ENCODE measurements at places on chromosomes 12 and 14.

DNA sequence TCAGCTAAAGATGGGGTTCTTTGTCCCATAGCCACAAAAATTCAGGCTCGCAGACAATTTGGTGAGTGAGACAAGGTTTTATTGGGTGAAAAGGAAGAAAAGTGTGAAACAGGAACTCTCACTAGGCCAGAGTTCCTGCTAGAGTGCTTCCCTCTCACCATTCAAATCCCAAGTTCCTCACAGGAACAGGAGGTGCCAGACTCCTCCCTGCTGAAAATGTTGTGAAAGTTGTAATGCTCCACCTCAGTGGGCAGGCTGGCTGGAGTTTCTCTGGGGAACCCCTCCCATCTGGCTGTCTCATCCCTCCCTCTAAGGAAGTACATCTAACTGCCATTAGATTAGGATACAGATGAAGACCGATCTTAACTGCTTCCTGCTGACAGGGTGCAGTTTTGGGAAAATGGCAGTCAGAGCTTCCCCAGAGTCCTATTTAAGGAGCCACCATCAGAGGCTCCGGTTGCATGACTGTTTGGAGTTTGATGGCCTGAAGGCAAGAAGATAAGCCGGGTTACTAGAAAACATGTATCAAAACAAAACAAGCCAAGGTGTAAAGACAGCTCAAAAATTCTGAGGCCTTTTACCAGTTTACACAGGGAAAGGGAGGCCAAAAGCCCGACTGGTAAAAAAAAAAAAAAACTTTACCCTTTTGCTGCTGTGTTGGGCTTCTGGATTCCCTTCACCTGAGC is 127.6 kb downstream of the FSCB start:
- DNase-seq: no peak

DNA sequence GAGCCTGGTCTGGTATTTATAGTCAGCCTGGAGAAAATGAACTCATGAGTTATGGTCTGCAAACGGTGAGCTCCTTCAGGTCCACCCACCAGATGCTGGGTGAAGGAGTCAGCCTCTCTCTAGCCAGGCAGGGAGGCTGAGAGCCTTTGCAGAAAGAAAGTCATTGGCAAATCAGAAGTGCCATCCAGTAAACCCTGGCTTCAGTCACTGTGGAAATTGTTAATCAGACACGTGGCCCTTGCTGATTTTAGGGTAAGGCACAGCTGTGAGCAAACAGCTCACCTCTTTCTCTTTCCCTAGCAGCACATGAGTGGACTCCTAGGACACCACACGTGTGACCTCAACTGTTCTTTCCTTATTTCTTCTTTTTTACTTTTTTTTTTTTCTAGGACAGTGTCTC is 44.9 kb downstream of the CHST11 start:
- no peak for DNase-seq

DNA sequence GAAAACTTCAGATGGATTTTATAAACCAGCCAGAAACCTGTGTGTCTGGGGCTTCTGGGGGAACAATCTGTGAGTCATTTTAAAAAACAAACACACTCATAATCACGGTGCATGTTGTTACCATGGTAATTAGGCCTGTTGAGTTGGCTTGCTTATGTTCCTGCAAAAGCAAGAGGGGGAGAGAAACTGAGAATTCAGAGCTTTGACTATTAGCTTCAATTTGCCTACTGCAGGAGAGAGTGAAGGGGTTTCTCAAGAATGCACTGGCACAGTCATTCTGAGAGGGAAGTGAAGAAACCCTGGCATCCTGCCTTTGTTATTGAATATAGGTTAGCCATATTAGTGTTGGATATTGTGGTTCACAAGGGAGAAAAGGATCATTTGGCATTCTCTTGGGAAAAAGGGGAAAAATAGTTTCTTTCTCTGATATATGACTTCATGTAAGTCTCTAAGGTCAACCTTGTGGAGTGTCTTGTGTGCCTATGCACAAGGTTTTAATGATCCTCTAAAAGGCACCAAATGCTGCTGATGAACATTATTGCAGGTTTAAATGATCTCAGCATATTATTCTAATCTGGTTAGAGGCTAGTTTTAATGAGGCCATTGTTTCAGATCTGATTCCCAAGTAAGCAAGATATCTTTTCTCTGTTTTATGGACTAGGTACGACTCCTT is 12.9 kb downstream of the GNG2 start:
- DNase-seq: no peak

GRCh38 chr14:106691601-106692291 is 1165.4 kb downstream of the TMEM121 start:
- peak; percentile 1 for DNase-seq

GRCh38 chr14:106207316-106207715 is 680.9 kb downstream of the TMEM121 start:
- no peak for DNase-seq

DNA sequence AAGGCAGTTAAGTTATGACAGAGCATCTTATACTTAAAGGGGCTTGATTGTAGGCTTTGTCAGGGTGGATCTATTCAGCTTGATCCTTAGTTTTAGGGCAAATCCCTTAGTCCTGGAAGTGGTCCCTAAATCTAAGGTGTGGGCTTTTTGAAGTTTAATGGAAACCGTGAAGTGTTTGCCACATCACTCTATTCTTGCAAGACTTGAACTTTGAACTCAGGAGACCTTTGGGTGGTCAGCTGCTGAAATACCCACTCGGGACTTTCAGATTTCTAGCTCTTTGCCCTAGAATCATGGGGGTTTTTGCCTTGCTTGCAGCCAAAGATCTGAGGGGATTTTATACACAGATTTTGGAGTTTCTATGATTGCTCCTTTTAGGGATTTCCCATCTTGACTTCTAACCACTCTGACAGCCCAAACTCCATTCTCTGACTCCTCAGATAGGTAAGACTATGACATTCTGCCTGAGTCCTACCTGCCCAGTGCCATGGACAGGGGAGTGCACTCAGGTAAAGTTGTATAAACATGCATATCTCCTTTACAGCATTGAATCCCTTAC is 39.9 kb downstream of the SNAPC1 start:
- no peak for DNase-seq

GRCh38 chr14:55412676-55413075 is 1.0 kb upstream of the ATG14 start:
- no peak for DNase-seq

Measured in cerebellar cortex (tissue), 1 donor.